ENCODE measurements at places on chromosomes 16 and 17.

GRCh38 chr17:57305908-57306504 lies 49.7 kb downstream of the MSI2 start:
- no peak for DNase-seq

DNA sequence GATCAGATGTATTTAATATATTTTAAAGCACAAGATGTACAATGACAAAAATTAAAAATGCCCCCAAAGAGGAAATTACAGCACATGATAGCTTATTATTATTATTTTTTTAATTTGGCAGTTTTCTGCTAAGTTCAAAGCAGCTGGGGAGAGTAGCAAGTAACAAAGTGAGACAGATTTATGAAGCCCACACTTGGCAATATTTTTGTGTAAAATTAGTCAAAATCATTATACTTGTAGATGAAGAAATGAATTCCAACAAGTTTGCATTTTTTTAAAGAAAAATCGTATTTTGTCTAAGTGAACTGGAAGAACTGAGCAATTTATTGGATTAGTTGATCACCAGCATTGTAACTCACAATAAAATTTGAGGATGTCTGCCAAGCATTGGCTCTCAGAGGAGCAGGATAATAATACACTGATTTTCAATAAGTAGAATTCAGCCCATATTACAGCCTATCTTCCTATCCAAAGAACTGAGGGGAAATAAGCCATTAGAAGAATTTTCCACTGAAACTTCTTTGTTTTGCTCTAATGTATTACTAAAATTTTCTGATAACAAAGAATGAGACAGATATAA lies 215.6 kb downstream of the MAP2K6 start:
- DNase-seq, result no peak

DNA sequence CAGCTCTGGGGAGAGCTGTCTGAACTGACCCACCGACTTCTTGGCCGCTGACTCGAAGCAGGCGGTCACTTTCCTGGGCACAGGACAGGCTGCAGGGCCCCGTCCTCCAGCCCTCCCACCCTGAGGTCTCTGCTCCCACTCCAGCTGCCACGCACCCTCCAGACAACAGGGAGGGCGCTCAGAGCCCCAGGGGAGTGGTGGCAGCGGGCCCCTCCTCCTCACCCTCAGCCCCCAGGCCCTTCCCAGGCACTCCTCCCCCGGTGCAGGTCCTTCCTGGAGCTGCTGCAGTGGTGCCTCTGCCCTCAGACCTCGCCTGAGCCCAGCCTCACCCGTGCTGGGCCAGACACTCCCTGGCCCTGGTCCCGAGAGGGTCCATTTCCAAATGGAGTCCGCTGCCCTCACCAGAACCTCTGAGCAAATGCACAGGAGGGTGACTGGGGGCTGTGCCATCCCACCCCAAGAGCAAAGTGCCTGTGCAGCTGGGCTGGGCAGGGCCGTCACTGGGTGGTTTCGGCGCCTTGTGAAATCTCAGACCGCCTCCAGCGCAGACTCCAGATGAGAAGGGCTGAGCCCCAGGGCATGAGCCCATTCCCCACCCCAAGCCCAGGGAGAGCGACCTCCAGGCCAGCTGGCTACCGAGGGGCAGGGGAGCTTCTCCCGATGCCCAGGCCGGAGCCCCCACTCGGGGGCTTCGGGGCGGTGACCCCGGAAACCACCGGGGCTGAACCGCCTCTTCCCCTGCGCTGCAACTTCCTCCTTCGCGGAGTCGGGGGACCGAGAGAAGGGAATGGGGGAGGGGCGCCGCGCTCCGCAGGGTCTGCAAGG lies 717 bp downstream of the CYBA start:
- no peak for DNase-seq

GRCh38 chr16:75226550-75227360 lies 8.0 kb downstream of the CTRB1 start:
- DNase-seq, result no peak

GRCh38 chr17:41231731-41232130 lies 518 bp upstream of the KRTAP9-3 start:
- DNase-seq, result no peak

GRCh38 chr16:881219-882097 lies 80.9 kb upstream of the GNG13 start:
- no peak for DNase-seq

DNA sequence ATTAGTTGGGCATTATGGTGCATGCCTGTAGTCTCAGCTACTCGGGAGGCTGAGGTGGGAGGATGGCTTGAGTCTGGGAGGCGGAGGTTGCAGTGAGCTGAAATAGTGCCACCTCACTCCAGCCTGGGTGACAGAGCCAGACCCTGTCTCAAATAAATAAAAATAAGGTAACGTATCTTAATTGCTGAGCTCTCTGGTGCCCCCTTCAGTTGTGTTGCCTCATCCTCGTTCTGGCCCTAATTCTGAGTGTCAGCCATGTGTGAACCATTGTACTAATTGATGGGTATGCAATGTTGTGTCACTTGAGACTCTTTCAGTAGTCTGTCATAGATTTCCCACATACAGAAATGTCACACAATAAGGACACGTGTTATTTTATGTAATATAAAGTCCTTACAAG lies 363.1 kb upstream of the RBFOX1 start:
- DNase-seq, result no peak

GRCh38 chr17:82544431-82545070 lies 25.0 kb downstream of the FOXK2 start:
- no peak for DNase-seq

DNA sequence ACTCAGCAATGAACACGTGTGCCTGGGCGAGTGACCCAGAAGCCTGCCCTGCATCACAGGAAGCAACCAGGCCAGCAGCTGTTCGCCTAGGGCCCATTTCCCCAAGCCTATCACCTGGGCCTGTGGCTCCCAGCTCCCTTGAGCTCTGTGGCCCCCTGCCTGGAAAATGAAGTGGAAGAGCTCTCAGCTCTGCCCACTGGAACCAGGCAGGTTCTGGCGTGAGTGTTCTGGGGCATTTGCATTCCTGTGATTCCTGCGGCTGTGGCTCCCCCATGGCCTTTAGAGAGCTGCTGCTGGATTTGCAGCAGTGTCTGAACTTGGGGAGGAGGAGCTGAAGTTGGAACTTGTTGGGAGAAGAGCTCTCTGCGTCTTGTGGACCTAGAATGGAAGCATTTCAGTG lies 22.8 kb downstream of the PGS1 start:
- no peak for DNase-seq

DNA sequence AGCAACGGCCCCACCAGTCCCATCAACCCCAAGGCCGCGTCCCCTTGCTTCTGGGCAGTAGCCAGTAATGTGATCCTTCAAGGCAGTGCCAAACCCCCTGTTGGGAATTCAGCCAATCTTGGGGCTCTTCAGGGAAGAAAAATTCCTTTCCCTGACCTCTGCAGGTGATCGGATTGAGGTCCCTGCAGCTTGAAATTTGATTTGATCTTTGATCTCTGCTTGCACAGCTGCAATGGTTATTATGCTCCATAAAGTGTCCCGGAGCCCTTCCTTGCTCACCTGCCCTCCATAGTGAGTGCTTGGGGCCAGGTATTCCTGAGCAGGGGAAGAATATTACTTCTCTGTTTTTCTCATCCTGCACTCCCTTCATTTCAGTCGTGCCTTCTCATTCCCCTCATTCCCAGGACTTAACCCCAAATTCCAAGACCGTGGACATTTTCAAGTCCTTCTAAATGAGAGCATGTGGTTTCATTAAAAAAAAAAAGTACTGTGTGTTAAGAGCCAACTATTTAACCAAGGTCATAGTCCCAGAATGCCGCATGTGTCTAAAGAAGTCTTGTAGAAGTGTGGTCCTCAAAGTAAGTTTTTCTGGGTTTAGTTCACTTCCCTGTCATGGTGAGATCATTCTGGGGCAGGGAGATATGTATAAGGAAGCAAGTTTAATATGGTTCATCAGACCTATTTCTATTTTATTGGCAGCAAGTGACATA lies 56.3 kb downstream of the SOX9 start:
- DNase-seq, result no peak

DNA sequence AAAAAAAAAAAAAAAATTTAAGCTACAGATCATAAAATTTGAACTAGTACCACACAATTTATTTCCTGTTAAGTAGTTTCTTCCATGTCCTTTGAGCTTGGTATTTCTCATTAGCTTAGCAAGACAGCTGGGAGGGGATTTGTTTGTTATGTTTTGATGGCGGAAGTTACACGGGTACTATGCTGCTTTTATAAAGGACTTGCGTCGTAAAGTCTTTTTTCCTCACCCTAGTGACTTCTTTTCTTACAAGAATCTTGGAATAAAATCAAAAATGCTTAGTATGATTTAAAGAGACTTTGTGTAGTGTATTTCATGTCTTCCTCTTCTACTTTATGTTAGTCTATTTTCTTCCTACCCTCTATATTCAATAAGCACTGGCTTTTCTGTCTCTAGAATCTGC lies 89.1 kb downstream of the NLK start:
- no peak for DNase-seq

DNA sequence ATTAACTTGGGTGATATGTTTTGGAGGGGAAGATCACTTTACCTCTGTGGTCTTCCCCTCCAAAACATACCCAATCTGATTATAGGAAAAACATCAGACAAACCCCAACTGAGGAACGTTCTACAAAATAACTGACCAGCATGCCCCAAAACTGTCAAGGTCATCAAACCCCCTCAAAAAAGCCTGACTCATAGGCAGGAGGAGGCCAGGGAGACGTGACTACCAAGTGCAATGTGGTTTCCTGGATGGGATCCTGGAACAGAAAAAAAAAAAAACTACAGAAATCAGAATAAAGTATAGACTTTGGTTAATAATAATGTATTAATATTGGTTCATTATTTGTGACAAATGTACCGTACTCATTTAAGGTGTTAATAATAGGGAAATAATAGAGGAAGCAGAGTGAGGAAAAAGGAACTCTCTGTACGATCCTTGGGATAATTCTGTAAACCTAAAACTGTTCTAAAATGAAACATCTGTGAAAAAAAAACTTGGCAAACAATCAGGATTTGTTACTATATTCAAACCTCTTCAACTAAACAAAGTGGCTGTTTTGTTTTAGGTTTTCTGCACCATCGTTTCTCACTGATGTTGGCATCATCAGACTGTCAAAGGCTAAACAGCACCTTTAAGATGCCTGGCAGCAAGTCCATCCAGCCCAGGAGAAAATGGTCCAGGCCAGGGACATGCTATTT lies 266.7 kb upstream of the SDK2 start:
- DNase-seq, result no peak

DNA sequence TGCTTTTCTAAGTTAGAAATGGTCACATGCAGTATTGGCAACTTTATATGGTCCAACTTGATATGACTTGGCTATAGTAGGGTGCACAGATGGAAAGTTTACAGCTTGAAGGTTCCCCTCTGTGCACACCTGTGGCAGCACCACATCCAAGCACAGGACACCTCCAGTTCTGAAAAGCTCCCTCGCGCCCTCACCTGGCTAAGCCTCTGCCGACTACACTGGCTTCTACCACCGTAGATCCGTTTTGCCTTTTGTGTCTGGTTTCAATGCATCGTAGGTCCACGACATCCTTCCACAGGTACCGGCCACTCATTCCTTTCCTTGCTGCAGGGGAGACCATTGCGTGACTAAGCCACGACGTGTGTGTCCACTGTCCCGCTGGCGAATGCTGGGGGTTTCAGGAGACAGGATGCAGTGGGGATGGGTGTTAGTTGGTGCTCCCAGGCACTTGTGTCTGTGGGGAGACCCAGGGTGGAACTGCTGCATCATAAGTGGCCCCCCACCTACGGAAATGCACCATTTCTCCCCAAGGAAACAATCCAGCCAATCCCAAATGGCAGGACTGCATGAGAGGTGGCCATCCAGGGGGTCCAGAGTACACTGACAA lies 4.9 kb upstream of the RASD1 start:
- DNase-seq, result no peak

DNA sequence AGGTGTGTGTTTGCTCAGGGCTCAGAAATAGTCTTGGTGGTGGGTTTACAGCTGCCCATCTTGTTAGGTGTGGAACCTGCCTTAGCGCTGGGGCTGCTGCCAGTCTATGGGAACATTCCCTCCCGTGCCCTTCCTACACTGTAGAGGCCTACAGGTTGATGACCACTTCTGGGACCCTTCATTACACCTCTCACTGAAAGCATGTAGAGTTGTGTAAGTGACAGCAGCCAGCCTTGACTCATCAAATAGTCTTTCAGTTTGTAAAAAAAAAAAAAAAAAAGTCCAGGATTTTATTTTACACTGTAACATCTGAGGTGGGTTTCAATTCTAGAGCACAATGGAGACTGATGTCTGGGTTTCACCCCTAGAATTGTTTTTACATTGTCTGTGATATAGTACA lies 193.9 kb downstream of the SPECC1 start:
- no peak for DNase-seq

DNA sequence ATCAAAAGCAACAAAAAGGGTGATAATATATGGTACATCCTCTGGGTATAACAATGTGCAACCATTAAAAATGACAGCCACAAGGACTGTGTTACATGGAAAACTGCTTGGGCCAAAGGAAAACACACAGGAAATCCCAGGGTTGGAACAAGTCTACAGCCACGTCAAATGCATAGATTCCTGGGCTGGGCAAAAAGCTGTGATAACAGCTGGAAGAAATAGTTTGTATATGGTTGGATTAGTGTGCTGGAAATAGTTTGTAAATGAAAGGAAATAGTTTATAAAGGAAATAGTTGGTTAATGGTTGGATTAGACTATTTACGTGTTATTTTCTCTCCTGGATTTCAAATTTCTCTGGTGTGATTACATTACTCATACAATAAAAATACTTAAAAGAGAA lies 2.6 kb downstream of the HSD17B2 start:
- no peak for DNase-seq

DNA sequence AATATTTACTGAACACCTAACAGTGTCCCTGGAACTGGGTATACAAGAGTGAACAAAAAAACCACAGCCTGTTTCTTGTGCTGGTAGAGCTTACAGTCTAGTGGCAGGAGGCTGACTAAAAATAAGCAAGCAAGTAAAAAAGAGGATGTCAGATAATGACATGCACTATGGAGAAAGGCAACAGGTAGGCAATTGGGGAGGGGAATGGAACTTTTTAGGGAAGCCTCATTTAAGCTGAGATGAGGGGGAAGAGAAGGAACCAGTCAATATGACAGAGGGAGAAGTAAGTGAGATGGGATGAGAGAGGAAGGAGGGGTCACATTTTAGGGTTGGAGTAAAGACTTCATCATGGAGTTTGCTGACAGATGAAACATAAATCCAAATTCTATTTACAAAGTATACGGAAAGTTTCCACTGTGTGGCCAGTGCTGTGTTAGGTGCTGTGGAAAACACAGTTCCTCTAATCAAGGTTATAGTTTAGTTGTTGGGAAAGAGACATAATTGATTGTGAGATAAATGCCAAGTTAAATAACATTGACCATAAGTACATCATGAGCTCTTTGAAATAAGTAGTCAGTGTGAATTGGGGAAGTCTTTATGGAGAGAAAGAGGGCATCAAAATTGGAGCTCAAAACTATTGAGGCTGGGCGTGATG lies 251.4 kb downstream of the FTO start:
- no peak for DNase-seq

DNA sequence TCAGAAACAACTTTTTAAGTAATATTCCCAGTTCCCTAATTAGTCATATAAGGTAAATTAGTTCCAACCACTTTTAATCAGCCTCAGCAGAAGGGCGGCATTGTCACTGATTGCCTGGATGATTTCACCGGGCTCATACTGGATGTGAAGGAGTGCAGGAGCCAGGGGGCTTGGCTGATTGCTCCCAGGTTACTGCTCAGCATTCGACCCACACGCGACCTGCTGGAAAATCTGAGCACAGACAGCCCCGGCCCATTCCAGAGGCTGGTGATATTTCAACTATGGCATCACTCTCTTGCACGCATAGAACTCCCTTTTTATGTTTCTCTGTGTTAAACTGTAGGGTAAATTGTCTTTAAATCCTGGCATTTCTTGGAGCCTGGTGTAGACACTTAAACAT lies 34.2 kb downstream of the CPPED1 start:
- DNase-seq, result no peak

- DNase-seq, result no peak
Measured at GRCh38 chr16:30406795-30407101, 658 bp upstream of the ZNF771 start.

- no peak for DNase-seq
Measured at GRCh38 chr16:57773019-57773418, 29.3 kb downstream of the KIFC3 start.
